ENCODE measurements at places on chromosomes 1 and 21.

GRCh38 chr1:35506960-35507912, 50.0 kb downstream of the KIAA0319L start:
- DNase-seq = no peak

- DNase-seq = no peak
Observed at GRCh38 chr1:29133861-29134694, 10.4 kb upstream of the TMEM200B start.

DNA sequence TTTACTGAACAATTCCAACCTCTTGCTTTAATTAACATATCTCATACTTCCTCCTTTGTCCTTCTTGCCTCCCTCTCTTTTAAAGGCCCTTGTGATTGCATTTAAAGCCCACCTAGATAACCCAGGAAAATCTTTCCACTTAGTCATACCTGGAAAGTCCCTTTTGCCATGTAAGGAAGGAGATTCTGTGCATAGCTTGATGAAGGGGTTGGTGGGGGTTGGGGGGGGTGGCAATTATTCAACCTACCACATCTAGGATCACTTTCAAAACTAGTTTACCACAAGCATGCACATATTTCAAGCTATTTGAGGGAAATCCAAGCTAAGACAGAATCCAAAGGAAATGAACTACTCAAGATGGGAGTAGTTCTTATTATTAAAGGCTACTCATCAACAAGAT, 249.1 kb upstream of the PTBP2 start:
- no peak for DNase-seq

GRCh38 chr1:72037745-72038343, 244.5 kb downstream of the NEGR1 start:
- DNase-seq = peak; percentile 36

DNA sequence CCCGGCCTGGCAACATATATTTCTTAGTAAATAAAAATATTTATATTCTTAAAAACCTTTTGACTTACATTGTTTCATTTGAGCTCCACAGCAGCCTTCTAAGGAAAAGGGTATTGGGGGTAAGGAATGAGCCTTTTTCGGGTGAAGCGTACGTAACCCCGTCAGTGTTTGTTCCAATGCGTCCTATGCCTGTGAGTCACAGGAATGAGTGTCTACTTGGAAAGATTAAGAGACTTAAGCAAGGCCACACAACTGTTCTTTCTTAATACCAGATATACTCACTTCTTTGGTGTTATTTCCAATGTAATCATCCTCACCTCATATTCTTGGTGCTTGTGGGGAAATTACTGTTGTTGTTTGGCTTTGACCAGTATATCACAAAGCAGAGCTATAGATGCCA, 22.7 kb downstream of the WDTC1 start:
- no peak for DNase-seq

- DNase-seq = no peak
Observed at GRCh38 chr1:111882559-111882958, 106.9 kb downstream of the KCND3 start.

- no peak for DNase-seq
Observed at GRCh38 chr1:56250809-56251208, 328.6 kb downstream of the PLPP3 start.

- DNase-seq = no peak
Observed at GRCh38 chr1:242033447-242033846, 34.5 kb upstream of the MAP1LC3C start.
